ENCODE measurements at places on chromosomes 13 and 19.

- no peak for DNase-seq
Measured at GRCh38 chr19:18537431-18537830, 5.9 kb downstream of the FKBP8 start.

DNA sequence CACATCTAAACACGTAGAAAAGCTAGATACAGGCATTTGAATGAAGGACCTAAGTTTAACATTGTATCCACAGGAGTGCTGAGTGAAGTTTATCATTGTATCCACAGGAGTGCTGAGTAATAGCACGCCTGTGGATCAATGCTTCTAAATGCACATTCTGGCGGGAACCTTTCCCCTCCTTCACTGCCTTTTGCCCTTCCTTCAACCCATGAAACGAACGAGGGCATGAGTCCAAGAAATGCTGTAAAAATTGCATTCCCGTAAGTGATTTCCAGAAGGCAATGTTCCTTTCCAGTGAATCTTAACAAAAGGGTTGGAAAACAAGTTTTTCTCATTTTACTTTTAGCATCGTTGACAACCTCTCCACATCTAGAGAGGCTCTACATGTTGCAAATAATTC, 88.1 kb downstream of the ZDHHC20 start:
- DNase-seq = no peak

DNA sequence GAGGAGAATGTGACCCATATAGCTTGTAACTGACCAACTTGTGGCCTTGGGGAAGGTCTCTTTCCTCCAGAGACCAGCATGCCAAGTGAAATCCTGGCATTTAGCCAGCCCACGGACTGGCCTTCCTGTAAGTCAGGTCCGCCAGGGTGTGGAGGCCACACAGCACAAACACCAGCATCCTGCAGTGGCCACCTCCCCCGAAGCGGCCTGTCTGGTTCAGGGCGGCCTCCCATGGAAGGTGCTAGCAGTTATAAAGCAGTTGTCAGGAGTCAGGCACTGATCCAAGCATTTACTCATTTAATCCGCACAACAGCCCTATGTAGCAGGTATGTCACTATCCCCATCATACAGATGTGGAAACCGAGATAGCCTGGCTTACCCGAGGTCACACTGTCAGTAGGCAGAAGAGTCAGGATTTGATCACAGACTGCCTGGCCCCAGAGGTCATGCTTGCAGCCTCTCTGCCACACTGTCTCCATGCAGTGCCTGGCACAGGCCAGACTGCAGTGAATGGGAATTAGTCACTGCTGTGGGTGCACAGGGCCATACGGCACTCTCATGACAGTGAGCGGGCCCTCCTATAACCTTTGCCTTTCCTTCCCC, 36.7 kb downstream of the CAPN12 start:
- no peak for DNase-seq

DNA sequence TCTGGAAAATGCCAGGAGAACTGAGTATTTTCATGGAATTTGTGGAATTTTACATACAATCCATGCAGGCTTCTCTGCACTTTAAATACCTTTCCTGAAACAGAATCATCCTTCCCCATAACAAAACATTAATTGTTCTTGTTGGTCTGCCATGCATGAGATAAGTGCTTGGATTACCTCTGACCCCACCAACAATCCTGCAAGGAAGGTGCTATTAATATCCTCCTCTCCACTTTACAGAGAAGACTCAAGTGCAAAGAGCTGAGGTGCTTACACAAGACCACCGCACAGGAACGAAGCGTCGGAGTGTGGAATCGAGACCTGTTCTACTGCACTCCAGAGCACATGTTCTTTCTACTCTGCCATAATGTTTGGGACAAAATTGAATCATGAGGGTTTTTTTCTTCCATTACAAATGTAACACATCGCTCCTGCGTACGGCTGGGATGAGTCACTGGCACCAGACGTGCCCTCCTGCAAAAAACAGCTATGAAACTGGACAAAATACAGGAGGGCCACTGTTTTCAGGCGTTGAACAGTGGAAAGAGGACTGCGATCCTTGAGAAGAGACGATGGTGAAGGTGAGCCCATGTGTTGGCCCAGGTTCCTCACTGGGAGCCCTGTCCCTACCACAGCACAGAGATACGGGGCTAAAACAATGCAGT, 12.9 kb upstream of the LRRC4B start:
- DNase-seq = no peak

DNA sequence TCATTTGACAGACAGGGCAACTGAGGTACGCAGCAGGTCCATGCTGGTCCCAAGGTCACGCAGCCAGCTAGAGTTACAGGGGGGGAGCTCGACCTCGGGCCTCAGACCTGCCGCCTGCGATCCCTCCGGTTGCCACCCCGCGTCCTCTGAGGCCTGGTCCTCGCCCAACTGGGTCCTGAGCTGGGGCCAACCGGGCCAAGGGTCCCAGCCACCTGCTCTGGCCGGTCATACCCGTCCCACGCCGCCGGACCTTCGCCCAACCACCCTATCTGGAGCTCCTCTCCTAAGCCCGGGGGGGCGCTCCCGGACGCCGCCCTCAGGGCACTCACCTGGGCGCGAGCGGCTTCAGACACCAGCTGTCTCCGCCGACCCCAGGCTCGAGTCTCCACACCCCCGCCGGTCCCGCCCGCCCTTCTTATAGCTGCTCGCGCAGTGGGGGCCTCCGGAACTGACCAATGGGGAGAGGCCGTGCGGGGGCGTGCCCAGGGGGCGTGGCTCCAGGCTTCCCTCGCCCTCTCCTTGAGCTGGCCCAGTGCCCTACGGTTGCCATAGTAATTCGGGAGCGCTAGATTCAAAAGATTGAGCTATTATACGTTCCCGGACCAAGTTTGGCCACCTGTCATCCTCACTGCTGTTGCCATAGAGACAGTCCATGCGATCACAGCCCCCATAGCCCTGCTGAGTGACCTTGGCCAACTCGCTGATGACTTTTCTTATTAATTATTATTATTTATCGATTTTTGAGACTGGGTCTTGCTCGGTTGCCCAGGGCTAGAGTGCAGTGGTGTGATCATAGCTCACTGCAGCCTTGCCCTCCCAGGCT, at the start of gene PLIN5:
PLIN5 (minus strand) TSS at position 389 of the 823 bp plus-strand sequence. CDS start 1,150 bp downstream, outside the sequence.
- DNase-seq = peak; percentile 47

- no peak for DNase-seq
Measured at GRCh38 chr19:21321996-21322395, 7.2 kb downstream of the ZNF708 start.

- DNase-seq = no peak
Measured at GRCh38 chr13:41942462-41943094, 18.3 kb downstream of the VWA8 start.
